ENCODE measurements at places on chromosomes 16 and 17. TPM values are rescaled to one million over a fixed set of nuclear protein-coding genes. Genes with fewer than 3 reads are reported as not detected.

The CTRB2 gene
- total RNA-seq: not detected

The IRF8 gene
- total RNA-seq: not detected

The TBC1D3H gene
- not detected for total RNA-seq

The TBC1D26 gene
- not detected for total RNA-seq

The ZNF213 gene
- 4.8 TPM for total RNA-seq

The GPT2 gene
- 13.5 TPM for total RNA-seq

The TBC1D28 gene
- not detected for total RNA-seq

The ABCC12 gene
- not detected for total RNA-seq

The RSL1D1 gene
- total RNA-seq: 63.6 TPM

The SCGB1C2 gene
- not detected for total RNA-seq

The ST6GALNAC2 gene
- total RNA-seq: 0.66 TPM

The ADORA2B gene
- total RNA-seq: 8.0 TPM

The DNAH3 gene
- under 0.01 TPM for total RNA-seq

The SGCA gene
- not detected for total RNA-seq

The PKMYT1 gene
- total RNA-seq: 4.6 TPM

The HEXIM2 gene
- total RNA-seq: 4.4 TPM

The GPR142 gene
- not detected for total RNA-seq

The ALOX12 gene
- total RNA-seq: not detected

The CTRB1 gene
- total RNA-seq: not detected

The TP53TG3C gene
- not detected for total RNA-seq

- no peak for DNase-seq
Measured at GRCh38 chr16:84090211-84090610, 26.5 kb downstream of the MBTPS1 start.

DNA sequence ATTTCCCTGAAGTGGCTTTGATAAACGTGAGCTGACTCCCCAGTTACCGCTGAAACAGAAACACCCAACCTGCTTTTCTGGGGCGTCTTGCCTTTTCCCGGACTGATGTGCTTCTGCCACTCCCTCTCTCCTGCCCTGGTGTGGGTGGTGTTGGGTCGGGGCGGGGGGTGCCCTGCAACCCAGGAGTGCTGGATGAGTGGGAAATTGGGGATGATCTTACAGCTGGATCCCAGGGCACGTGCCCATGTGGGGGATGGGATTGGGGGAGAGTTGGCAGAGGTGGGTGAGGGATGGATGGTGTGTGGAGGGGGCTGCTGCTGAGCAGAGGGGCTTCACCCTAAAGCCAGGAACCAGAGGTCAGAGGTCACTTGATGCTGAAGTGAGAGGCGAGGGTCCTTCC is 28.5 kb downstream of the PGS1 start:
- no peak for DNase-seq

DNA sequence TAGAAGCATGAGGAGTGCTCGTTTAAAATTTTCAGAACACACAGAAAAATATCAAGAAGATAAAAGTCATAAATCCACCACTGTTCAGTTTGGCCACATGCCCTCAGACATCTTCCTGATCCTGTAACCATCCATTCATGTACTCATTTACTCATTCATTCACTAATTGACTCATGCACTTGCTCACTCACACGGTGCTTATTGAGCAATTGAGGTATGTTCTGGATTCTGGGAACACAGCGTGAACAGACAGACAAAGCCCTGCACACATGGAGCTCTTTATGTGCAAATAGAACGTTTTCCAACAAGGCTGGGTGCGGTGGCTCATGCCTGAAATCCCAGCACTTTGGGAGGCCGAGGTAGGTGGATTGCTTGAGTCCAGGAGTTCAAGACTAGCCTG is 10.2 kb upstream of the NATD1 start:
- no peak for DNase-seq

DNA sequence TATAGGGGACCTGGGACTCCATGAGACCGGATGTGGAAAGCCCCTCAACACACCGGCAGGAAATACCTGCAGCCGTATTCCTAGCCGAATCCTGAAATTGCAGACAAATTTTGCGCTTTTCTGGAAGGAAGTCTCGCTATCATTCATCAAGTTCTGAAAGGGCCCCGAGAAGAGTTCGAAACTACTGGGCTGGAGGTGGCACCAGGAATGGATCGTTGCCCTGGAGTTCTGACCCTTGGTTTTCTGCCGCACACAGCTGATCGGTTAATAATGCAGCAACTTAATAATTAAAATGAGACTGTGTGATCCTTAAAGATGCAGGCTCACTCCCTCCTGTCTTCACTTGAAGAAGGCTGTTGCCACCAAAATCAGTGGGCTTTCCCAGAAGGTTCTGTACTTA is 55.7 kb upstream of the MRTFB start:
- DNase-seq: no peak

GRCh38 chr17:20116683-20117309 is 107.6 kb downstream of the SPECC1 start:
- DNase-seq: no peak

DNA sequence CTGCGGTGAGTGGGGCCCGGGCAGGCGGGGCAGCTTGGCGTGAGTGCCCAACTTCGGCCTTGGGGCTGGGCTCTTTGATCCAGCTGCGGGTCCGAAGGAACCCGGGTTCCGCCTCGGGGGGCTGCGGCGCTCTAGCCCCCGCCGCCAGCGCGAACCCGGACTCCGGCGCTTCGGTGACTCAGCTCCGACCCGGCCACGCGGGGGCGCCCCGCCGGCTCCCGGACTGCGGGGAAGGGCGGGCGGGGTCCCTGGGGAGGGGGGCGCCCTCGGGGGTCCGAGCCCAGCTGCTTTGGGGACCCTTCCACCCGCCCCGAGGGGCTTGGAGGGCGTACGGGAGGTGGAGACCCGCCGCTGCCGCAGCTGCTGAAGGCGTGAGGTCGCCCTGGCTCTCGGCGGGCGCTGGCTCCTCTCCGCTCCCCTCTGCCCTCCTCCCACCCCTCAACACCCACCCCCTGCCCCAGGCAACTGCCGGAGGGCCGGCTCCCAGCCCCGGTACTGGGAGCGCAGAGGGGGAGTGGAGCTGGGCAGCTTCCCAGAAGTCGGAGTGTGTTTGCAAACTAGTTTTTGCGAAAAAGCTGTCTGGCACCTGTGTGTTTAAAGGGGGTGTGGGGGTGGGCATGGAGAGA is 516 bp downstream of the CPNE2 start:
- DNase-seq: no peak

DNA sequence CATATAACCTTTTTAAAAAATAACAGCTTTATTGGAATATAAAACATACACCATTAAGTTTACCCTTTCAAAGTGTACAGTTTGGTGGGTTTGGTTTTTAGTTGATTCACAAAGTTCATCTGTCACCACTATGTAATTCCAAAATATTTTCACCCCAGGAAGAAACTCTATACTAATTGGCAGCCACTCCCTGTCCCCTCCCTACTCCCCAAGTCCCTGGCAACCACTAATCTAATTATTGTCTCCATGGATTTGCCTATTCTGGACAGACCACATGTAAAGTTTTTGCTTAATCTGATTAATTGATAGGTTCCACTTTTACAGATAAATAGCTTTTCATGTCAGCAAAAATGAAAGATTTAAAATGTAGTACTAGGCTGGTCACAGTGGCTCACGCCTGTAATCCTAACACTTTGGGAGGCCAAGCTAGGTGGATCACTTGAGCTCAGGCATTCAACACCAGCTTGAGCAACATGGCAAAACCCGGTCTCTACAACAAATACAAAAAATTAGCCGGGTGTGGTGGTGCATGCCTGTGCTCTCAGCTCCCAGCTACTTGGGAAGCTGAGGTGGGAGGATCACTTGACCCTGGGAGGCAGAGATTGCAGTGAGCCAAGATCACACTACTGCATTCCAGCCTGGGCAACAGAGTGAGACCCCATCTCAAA is 25.0 kb upstream of the MAPK3 start:
- DNase-seq: no peak

DNA sequence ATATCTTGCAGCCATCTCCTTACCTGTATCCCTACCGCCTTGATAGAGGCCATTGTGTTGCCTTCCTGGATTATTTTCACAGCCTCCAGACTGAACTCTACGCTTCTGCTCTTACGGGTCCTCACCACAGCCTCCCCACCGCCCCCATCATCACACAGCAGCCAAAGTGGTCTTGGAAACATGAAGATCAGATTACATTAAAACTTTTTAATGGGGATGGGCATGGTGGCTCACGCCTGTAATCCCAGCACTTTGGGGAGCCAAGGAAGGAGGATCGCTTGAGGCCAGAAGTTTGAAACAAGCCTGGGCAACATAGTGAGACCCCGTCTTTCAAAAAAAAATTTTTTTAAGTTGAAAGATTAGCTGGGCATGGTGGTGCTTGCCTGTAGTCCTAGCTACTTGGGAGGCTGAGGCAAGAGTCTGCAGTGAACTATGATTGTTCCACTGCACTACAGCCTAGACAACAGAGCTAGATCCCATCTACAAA is 150.5 kb downstream of the NPIPB5 start:
- no peak for DNase-seq

GRCh38 chr16:81715358-81716196 is 63.5 kb upstream of the PLCG2 start:
- no peak for DNase-seq

- DNase-seq: no peak
Measured at GRCh38 chr17:1077986-1078711, 81.2 kb downstream of the TIMM22 start.

DNA sequence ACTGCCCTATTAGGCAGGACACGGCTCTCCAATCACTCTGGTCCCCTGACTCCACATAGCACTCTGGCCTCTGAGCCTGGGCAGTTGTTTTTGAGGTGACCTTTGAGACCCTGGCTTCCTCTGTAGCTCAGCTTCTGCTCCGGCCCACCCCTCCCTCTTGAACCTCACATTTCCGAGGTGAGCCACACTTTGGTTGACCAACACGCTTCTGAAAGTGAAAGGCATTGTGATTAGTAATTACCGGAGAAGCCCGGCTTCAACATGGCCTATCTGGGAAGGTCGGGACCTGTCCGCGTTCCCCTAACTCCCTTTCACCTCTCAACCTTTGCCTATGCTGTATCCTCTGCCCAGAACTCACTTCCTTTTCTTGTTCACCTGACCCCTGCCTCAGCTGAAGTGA is 10.3 kb upstream of the ITGAX start:
- no peak for DNase-seq

- DNase-seq: no peak
Measured at GRCh38 chr17:56623383-56623782, 29.9 kb downstream of the NOG start.

DNA sequence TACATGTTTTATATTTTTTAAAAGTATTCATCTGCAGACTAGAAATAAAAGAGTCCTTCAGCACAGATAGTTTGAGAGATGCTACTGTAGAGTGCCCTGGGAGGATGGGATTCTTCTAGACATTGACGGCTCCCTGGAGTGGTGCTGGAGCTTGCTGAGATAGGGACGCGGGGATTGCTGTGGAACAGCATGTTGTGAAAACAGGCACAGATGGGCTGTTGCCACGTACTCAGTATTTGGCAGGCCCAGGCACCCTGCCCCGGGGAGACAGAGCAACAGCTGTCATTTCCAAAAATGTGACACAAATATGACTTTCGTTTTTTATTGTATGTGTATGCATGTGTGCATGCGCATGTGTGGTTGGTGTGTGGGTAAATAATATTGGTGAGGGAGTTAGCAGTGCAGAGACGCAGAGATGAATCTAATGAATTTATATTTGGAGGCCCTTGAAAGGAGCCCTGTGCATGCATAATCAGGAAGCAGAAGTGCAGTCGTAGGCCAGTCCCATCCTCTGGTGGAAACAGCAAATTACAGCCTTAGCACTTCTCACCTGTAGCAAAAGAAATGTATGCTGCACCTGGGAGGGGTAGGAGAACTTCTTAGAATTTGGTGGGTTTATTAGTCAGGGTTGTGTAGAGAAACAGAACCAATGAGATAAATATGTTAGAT is 6.2 kb upstream of the ABCA8 start:
- DNase-seq: no peak

DNA sequence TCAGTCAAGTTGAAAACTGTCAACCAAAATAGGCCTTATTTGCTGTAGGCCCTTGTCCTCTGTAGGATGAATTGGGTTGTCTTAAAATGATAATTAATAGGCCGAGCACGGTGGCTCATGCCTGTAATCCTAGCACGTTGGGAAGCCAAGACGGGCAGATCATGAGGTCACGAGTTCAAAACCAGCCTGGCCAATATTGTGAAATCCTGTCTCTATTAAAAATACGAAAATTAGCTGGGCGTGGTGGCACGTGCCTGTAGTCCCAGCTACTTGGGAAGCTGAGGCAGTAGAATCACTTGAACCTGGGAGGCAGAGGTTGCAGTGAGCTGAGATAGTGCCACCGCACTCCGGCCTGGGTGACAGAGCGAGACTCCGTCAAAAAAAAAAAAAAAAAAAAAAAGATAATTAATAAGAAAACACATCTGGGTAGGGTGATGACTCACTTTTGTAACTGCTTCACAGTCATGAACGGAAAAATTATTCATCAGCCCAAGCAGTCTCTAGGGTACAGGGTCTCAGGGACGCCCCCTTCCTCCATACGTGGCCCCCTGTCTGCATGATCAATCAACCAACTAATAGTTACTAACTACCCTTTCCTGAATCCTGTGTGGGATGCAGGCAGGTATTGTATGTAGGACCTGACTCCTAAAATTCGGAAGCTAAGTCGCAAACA is 137.0 kb upstream of the RCVRN start:
- no peak for DNase-seq

DNA sequence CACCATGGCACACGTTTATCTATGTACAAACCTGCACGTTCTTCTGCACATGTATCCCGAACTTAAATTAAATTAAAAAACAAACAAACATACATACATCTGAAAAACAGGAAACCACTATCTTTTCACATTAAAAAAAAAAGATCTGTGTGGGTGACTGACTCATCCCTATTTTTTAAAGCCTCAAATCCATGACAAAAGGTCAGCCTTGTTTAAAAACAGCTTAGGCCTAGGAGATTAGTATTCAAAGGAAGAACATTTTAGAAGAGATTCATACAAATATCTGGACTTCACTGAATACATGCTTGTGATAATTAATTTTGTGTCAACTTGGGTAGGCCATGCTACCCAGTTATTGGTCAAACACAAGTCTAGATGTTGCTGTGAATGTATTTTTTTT is 4.7 kb upstream of the PRKAR1A start:
- no peak for DNase-seq

DNA sequence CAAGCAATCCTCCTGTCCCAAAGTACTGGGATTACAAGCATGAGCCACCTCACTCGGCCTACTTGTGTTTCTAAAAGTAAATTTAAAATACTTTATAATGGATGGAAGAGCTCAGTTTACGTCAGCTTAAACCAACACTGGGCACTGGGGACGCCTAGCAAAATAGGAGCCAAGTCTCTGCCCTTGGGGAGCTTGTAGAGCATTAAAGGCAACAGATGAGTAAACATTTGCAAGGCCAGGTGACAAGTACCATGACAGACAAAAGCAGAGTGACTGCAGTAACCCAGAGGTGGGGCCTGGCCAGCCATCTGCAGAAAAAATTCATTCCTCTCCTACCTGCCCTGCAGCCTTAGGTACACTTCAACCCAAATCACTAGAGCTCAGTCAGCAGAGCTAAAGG is 12.1 kb upstream of the NLK start:
- DNase-seq: no peak

- no peak for DNase-seq
Measured at GRCh38 chr16:70493802-70494201, 29.6 kb downstream of the COG4 start.

DNA sequence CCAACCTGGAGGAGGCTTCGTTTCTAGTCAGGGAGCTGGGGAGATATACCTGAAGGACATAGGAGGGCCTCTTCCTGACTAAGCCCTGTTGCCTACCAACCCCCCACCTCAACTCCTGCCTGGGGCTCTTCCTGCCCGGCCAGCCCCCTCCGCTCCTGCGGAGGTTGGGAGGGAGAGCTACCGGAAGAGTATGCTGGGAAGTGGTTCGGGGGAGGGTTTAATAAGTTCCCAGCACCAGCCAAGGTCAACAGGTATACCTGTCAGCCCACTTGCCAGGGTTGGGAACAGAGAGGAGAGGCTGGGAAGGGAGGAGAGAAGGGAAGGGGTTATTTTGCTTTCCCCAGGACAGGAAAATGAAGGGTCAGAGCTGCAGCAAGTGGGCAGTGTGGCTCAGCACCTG is 4.7 kb downstream of the PPP1R1B start:
- DNase-seq: no peak
